ENCODE measurements at places on chromosomes 11 and 22.

GRCh38 chr11:75100314-75100713, 3.6 kb upstream of the OR2AT4 start:
- DNase-seq = peak; percentile 88

DNA sequence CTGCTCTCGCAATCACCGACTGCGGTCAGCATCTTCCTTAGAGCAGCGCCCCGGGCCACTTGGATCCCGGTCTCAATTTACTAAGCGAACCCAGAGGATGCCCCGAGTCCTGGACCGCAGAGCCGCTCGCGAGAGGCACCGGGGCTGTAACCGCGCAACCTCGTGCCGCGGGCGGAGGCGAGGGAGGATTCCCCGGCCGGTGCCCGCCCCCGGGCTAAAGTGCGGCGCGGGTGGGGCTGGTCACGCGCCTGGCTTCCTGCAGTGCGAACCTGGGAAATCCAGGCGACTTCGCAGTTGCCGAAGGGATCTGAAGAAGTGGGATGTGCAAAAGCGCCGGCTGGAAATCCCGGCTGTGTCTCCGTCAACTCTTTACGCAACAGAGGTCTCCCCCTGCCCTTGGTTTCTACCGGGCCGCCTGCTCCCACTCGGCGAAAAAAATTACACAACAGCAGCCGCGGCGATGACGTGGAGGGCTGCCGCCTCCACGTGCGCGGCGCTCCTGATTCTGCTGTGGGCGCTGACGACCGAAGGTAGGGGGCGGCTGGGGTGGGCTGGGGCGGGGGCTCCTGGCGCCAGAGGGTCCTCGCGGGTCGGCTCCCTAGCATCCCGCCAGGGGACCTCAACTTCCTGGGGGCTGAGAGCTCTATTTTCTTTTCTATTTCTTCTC, at the start of gene NCR3LG1:
Gene NCR3LG1 (plus strand): TSS at position 291 of the 667 bp plus-strand sequence. CDS start 170 bp downstream, at position 461.
- DNase-seq = peak; percentile 28

- DNase-seq = no peak
Observed at GRCh38 chr11:122784325-122784955, 53.9 kb upstream of the CRTAM start.

GRCh38 chr11:90908074-90908473, 685.2 kb upstream of the CHORDC1 start:
- DNase-seq = no peak

DNA sequence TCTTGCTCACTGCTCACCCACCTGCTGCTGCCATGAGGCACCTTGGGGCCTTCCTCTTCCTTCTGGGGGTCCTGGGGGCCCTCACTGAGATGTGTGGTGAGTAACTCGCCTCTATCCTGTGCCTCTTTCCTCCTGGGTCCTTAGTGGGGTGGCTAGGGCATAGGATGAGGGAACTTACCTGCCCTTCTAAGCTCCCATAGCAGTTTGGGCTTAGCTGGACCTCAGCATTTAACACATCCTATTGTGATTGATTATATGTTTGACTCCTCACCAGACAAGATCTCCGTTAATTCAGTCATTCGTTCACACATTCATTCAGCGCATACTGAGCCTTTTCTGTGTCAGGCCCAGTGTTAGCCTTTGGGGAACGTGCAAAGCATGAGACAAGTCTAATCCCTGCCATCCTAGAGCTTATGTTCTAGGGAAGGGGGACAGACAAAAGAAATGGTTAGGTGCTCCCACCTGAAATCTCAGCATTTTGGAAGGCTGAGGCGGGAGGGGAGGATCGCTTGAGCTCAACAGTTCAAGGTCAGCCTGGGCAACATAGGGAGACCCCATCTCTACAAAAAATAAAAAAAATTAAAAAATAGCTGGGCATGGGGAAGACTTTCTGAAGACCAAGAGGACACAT, 441 bp downstream of the TCN2 start:
- no peak for DNase-seq

GRCh38 chr11:35523331-35523768, 2.1 kb downstream of the PAMR1 start:
- DNase-seq = no peak

GRCh38 chr22:22720201-22720723, 75.8 kb downstream of the GGTLC2 start:
- peak; percentile 63 for DNase-seq

GRCh38 chr11:99614352-99614751, 593.6 kb downstream of the CNTN5 start:
- no peak for DNase-seq

- no peak for DNase-seq
Observed at GRCh38 chr11:94127638-94128037, 1.0 kb upstream of the PANX1 start.

GRCh38 chr11:120375076-120375475, 38.9 kb downstream of the ARHGEF12 start:
- DNase-seq = no peak

GRCh38 chr11:1742371-1742770, 8.0 kb downstream of the IFITM10 start:
- DNase-seq = no peak

DNA sequence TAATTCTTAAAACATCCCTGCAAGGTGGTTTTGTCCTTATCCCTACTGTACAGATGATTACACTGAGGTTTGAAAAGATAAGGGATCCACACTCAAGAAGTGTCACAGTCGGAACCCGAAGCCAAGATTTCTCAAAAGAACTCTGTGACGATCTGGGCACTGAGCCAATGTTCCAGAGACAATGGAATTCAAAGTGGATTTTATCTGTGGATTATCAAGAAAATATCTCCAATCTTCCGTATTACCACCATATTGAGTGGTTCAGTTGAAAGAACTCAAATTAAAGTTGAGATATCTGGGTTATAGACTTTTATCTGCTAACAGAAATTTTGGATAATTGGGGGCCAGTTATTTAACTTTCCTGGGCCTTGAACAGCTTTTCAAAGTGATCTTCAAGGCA, 100.0 kb upstream of the GRAMD1B start:
- no peak for DNase-seq

GRCh38 chr11:36340897-36341296, 44.8 kb downstream of the PRR5L start:
- no peak for DNase-seq

- DNase-seq = no peak
Observed at GRCh38 chr11:104001561-104002056, 34.8 kb upstream of the DDI1 start.

DNA sequence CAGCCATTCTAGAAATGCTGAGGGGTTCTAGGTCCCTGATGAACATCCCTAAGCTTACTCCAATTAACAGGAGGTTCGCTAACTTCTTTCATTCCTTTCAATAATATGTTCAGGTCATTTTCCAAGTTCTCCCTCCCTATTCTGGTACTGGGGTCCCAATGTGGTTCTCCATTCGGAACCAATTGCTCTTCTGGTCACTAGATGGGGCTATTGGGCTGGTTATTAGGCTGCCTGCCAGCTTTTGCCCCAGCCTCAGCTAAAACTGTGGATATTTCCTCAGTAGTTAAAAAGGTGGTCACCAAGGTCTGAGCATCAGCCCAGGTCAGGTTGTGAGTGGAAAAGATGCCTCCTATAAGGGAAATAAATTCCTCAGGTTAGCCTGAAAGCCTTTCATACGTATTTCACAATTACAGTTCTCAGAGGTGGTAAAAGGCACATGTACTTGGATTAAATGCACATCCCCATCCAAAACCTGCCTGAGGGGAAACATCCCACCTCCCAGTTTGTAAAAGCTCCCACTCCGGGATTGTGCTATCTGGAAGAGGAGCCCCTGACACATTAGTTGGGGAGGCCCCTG, 161.1 kb upstream of the CCDC179 start:
- peak; percentile 27 for DNase-seq

DNA sequence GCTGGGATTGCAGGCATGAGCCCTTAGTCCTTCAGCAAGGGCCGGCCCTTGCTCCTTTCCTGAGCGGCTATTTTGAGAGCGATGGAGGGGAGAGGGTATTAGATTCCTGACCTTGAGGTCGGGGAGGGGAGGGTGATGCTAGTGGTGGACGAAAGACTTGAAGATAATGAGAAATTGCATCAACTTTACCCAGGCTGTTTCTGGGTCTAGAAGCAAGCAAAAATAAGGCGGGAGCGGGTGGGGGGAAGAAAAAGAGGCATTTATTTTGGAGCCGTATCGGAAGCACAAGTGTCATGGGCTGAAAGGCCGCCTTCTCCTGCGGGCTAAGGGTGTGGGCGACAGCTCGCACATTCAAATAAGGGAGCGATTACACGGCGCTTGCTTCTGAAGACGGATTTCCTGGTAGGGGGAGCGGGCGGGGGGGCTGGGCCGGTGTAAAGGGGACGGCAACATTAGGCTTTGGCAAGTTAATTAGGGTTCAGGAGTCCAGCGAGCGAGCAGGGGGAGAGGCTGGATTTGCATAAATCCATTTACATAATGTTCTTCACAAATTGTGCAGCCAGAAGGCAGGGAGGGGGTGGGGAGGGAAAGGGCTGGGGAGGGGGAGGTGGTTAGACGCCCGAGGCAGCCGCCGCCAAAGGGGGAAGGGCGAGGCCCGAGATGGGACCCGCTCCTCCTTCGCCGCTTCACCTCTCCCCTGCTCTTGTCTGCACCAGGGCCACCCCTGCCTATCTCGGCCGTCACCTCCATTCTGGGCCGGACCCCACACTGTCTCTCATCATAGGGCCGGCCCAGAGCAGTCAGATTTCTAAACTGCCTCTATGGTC, 245.9 kb downstream of the MIAT start:
- DNase-seq = no peak

DNA sequence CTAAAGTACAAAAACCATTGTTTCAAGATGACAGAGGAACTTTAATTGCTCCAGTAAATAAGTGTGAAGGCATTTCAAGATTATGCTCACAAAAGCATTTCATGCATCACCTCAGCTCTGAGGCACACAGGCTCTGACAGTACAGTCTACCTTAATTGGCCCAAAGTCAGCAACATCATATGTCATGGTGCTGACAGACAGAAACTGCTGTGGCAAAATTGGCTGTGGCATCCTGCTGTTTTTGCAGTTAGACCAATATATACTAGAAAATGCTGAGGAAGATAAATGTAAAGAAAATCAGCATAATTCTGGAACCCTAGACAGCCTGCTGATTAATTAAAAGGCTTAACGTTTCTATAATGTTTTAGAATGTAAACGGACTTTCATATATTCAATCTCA, 34.9 kb upstream of the PPP2R1B start:
- no peak for DNase-seq

DNA sequence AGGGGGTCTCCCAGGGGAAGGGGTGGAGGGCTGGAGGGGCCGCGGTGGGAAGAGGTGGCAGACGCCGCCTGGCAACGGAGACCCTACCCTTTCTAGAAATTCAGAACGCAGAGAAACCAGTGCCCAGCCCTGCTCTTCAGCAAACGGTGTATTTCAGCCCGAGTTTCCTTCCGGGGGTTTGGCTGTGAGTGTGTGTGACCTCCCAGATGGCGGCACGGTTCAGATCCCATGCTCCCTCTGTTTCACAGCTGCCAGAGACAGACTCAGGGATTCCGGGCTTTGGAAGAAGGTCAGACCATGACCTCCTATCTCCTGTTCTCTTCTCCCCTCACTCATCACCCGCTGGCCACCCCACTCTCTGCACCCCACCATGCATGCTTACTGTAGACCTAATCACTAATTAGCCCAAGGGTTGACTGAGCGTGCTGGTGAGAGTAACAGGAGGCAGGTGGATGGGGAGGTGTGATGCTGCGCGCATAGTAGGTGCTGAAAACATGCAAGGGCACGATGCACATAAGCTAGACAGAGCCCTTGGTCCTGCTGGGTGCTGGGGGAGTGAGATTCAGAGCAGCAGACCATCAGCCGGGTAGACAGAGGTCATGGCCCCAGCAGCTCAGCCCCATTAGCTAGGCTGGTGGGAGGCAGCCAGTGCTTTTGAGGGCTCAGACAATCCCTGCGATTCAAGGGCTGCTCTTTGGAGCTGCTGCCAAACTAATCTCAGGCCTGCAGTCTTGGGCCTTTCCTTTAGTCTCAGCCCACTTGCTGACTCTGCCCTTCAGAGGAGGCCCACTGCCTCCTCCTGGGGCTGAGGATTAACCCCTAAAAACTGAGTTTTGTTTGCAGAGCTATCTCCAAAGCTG, 256.5 kb upstream of the CADM1 start:
- DNase-seq = no peak

Data from activated CD4-positive, alpha-beta T cell treated with anti-CD3 and anti-CD28 coated beads, Interleukin-10, Interleukin-2, amounts not matched to agents 100 ng/mL and 50 ng/mL, durations not matched to agents 16 hours and 8 hours (primary cell).